Naive thymus-derived CD8-positive, alpha-beta T cell (primary cell): ENCODE measurements at places on chromosomes 1 and 21.

DNA sequence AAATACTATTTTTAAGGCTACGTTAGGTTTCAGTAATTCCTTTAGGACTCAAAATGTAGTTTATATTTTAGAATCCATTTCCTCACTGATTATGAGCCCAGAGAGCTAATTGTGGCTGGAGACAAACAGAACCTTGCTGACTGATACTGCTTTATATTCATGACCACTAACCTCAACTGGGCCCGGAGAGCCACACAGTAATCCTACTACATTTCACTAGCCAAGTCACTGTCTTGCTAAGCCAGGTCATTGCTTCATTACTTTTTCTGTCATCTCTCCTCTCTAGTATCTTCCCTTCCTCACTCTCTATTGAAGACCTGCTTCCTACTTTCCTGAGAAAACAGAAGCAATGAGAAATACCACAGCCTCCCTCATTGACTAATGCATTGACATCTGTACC, 24.7 kb downstream of the IL23R start:
- DNase-seq: no peak

DNA sequence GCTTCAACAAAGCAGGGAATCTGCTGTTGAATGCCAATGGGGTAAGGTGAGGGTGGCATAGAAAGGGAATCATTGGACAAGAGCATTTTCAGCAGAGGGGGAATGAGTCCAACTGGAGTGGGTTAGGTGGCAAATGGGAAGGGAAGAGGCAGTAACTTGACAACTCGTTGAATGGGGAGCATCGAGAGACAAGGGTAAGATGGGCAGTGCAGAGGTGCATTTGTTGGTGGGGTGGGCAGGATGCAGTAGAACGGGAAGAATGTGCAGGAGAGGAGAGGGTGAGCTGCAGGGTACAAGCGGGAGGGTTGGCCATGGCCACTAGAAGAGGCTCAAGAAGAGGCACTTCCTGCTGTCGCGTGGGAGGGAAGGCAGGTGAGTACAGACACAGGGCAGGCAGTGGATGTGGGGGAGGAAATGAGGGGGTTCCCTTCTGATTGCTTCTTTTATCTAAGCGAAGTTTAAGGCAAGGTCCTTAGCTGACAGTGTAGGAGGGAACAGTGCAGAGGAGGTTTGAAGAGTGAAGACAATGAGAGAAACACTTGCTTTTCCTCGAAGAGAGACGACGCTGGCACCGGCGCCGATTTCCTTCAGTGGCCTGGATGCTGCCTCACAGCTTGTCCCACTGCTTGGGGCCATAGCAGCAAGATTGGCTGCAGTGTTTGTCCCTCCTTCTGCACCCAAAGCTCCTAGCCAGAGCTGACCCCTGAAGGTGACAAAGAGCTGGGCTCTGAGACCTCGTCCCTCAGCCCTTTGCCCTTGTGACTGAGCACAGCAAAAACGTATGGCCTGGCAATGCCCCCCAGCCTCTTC, 3.2 kb upstream of the IKBKE start:
- peak; percentile 68 for DNase-seq

DNA sequence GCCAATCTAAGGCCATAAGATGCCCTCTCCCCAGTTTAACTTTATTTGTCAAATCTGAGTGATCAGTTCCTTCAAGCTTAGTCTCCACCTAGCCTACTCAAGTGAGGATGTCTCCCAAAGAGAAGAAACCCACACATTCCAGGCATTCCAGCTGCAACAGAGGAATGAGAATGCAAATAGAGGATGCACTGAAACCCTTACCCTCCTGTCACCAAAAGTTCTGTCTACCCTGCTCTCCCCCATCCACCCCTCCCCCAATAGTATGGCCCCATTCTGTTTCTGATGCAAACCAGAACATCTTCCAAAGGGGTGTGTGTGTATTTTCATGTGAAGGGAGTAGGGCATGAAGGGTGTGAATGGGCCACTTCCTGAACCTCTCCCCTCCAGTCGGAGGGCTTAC, 3.0 kb downstream of the DUSP23 start:
- DNase-seq: no peak

- no peak for DNase-seq
These were observed 2.5 kb downstream of the ATP5PF start for GRCh38 chr21:25732091-25732760.

DNA sequence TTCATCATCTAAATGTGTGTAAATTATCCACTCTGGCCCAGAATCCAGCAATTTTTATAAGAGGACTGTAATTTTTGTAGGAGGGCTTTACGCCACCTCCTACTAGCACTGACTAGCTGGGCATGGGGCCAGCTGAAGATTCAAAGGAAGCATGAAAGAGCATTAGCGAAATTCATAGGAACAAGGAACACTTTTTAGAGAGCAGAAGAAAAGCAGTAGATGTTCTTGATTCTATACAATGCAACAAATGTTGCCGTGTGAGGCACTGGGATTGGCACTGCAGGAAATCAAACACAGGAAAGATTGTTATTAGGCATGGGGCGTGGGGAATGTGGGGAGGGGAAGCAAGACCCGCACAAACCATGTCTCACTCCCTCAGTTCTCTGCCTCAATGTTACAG, 58.4 kb upstream of the PARP1 start:
- DNase-seq: no peak

- no peak for DNase-seq
These were observed 60.2 kb upstream of the ACTRT2 start for GRCh38 chr1:2961081-2961480.

- DNase-seq: no peak
These were observed 27.5 kb upstream of the SOX13 start for GRCh38 chr1:204045430-204045829.

DNA sequence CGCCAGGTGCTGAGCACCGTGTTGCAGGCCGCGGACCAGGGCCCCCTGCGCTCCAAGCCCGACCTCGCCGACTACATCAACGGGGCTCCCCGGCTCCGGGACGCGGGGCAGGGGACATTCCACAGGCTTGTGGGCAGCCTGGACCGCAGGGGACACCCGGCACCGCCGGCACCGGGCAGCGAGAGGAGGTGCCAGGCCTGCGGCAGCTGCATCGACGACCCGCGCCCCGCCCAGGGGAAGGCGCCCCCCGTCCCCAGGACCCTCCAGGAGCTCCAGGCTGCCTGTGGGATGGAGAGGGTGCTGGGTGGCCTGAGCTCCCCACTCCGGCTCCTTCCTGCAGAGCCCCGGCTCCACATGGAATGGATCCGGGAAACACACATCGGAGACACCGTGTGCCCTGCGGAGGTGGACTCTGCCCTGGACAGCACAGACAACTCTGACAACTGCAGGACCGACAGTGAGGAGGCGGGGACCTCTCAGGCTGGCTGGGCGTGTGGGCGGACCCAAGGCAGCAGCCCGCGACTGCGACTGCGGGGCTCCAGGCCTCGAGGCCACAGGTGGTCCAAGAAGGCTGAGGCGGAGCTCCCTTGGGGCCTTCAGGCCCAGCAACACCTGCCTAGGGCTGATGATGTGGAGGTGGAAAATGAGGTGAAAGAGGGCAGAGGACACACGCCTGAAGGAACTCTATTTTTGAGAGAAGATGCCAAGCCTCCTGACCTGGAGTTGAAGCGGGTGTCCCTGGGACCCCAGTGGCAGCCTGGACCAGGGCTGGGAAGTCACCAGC, 22.8 kb downstream of the KIAA1614 start:
- DNase-seq: no peak

GRCh38 chr1:227779685-227780084, 35.8 kb upstream of the PRSS38 start:
- no peak for DNase-seq

GRCh38 chr1:93805027-93805610, 73.9 kb downstream of the DNTTIP2 start:
- no peak for DNase-seq

DNA sequence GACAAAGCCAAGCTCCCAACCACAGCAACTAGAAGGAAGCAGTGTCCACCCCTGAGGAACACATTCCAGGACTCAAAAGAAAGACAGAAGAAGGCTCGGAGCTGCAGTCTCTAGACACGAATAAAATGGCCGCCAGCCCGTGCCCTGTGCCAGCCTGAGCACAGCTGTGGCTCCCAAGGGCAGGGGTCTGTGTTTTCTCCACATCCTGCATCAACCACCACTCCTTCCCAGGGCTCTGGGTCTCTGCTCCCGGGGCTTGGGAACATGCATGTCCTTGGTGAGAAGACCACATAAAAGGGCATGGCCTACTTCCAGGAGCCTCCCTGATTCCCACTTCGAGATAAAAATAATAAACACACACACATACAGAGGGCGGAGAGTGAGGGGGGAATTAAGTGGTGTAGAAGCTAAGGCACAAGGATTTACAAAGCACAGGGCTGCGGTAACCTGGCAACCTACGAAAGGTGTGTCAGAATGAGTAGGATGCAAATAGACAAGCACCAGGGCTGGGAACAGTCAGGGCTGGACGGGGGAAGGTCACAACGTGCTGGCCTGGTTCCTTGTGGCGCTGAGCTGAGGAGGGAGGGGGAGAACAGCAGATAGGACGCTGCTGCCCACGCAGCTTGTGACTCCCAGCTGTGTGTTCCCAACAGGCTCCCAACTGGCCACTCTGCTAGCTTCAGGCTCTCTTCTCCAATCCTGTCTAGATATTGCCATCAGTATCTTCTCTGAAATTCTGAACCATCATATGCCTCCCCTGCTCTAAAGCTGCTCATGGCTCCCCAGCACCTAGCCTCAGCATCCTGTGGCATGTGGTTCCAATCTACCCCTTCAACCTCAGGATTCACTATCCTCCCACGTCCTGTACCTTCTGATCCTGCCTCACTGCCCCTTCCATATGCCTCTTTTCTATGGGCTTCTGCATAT, 72.5 kb downstream of the CD34 start:
- DNase-seq: no peak

DNA sequence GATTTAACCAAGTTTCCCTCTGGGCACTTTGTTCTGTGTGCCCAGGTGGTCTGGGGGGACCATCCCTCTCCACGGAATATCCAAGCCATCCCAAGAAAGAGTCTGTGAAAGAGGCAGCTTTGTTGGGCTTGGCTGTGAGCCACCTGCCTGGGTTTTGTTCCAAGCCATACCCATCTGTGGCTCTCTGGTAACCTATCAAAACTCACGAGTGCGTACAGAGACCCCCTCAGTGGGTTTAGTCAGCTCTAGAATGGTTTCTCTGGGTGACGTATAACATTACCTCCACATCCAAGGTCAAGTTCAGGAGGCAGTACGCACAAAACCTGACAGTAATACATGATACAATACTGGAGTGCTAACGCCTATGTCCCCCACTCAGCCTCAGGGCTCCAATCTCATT, 54.2 kb downstream of the DNTTIP2 start:
- no peak for DNase-seq
